Aorta (tissue), 5 donors: ENCODE measurements at places on chromosomes 11 and 22. TPM values are rescaled to one million over a fixed set of nuclear protein-coding genes. Genes with fewer than 3 reads are reported as not detected.

The DDX25 gene
- not detected for total RNA-seq

The CALCA gene
- total RNA-seq, result not detected

The WT1 gene
- total RNA-seq, result not detected

The NAALADL1 gene
- 14.1 TPM for total RNA-seq

The OSBP gene
- 42.4 TPM for total RNA-seq

The MMP1 gene
- total RNA-seq, result 0.52 TPM

The MYOD1 gene
- total RNA-seq, result not detected

- no peak overlapping the region for H3K27ac ChIP-seq
- no peaks in the 10 kb centered on the region for H3K27me3 ChIP-seq
- H3K4me3 ChIP-seq, result no peak overlapping the region
- no peaks in the 10 kb centered on the region for H3K4me1 ChIP-seq
- H3K36me3 ChIP-seq, result peaks cover 3% of the 10 kb centered on the region
- no peak for DNase-seq
Observed at GRCh38 chr11:113817162-113817561, 37.6 kb downstream of the CLDN25 start.

GRCh38 chr22:35505399-35506258 lies 35.0 kb upstream of the RASD2 start:
- no peak overlapping the region for H3K4me3 ChIP-seq
- no peak overlapping the region for H3K27ac ChIP-seq

DNA sequence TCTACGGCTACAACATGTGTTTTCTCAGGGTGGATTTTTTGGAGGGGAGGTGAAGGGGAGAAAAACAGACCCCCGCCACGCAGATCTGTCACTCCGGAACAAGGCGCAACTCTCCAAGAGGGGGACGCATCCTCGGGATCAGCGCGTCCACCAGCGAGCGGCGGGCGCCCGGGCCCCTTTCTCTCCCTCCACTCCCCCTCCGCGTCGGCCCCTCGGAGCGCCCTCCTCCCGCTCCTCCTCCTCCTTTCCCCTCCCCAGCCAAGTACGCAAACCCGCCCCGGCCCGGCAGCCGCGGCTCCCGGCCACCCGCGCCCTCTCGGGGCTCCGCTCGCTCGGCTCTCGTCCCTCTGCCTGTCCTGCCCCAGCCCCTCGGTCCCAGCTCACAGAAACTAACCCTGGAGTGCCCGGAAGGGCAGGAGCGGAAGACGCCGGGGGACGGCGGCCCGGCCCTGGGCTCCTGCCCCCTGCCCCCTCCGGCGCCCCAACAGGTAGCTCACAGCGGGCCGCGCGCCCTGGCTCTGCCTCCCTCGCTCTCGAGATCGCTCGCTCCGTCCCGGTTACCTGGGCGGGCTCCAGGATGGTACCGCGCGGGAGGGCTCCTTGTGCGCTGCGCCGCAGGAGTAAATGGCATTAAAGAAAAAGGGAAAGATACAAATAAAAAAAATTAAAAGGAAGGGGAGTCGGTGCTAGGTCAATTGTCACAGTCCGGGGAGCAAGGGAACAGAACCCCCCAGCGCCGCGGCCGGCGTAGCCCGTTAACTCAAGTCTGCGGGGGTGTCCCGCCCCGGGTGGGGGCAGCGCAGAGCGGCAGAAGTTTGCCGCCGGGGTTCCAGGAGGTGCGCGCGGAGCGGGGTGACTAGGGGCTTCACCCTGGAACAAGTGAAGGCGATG lies 131.4 kb upstream of the C11orf58 start:
- peak; percentile 50 for DNase-seq
- H3K27ac ChIP-seq, result peak overlapping the region; percentile 49
- H3K4me3 ChIP-seq, result peak overlapping the region; percentile 24
- no peaks in the 10 kb centered on the region for H3K27me3 ChIP-seq

DNA sequence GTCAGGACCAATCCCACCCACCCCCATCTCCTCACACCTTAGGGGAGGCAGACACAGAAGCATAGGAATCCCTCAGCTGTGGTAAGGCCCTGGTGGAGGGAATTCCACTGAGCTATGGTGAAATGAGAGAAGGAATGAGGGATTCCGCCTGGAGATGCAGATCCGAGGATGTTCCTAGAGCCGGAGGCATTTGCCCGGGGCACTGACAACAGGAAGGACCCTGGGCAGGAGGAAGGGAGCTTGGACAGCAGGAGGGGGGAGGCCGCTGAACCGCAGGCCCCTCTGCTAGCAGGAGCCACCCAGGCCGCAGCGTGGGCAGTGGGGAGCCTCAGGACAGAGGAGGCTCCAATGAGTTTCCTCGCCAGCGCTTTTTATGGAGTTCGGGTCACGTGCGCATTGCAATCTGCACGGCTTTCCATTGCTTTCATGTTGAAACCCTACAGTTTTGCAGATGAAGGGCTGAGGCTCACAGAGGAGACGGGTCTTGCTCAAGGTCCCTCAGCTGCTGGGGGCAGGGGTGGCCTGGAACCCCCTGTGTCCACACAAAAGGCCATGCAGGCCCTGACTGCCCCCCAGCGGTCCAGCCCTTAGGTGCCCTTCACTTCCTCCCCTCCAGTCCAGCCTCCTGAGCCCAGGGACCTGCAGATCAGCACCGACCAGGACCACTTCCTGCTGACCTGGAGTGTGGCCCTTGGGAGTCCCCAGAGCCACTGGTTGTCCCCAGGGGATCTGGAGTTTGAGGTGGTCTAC lies 15.5 kb downstream of the CSF2RB start:
- no peak overlapping the region for H3K27ac ChIP-seq
- no peak for DNase-seq
- no peaks in the 10 kb centered on the region for H3K27me3 ChIP-seq
- H3K36me3 ChIP-seq, result no peaks in the 10 kb centered on the region
- H3K4me1 ChIP-seq, result no peaks in the 10 kb centered on the region

GRCh38 chr22:29275819-29276565 lies 7.9 kb downstream of the EWSR1 start:
- no peak overlapping the region for H3K27ac ChIP-seq
- H3K27me3 ChIP-seq, result no peaks in the 10 kb centered on the region
- H3K4me1 ChIP-seq, result peaks cover 5% of the 10 kb centered on the region
- H3K36me3 ChIP-seq, result peaks cover 8% of the 10 kb centered on the region
- DNase-seq, result no peak

DNA sequence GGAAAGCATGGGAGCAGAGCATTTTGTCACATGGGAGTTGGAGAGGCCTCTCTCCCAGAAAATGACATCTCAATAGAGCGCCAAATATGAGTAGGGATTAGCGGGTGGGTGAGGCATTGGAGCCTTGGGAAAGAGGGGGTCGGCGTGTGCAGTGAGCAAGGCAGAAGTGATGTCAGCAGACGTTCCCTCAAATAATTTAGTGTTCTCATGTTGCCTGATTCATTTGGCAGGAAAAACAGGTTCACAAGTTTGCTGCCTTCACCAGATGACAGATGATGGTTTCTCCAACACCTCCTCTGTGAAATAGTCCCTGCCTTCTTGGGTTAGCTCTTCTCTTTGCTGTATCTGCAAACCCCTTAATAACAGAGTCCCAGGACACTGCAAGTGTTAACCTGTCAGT lies 118.5 kb upstream of the ARHGAP20 start:
- H3K27me3 ChIP-seq, result no peaks in the 10 kb centered on the region
- H3K36me3 ChIP-seq, result no peaks in the 10 kb centered on the region
- DNase-seq, result no peak
- no peak overlapping the region for H3K27ac ChIP-seq

DNA sequence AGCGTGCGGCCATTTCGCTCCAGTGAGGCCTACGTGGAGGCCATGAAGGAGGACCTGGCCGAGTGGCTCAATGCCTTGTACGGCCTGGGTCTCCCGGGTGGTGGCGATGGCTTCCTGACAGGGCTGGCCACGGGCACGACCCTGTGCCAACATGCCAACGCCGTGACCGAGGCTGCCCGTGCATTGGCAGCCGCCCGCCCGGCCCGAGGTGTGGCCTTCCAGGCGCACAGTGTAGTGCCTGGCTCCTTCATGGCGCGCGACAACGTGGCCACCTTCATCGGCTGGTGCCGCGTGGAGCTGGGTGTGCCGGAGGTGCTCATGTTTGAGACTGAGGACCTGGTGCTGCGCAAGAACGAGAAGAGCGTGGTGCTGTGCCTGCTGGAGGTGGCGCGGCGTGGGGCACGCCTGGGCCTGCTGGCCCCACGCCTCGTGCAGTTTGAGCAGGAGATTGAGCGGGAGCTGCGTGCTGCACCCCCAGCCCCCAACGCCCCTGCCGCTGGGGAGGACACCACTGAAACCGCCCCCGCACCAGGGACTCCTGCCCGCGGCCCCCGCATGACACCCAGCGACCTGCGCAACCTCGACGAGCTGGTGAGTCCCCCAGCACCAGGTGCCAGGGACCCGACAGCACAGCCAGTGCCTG lies 1.8 kb downstream of the GAS2L1 start:
- H3K4me3 ChIP-seq, result no peak overlapping the region
- no peaks in the 10 kb centered on the region for H3K4me1 ChIP-seq
- no peaks in the 10 kb centered on the region for H3K27me3 ChIP-seq
- no peak overlapping the region for H3K27ac ChIP-seq

- H3K4me3 ChIP-seq, result no peak overlapping the region
- H3K4me1 ChIP-seq, result no peaks in the 10 kb centered on the region
- H3K27ac ChIP-seq, result no peak overlapping the region
- no peak for DNase-seq
Observed at GRCh38 chr11:127339376-127339775, 338.8 kb upstream of the KIRREL3 start.

DNA sequence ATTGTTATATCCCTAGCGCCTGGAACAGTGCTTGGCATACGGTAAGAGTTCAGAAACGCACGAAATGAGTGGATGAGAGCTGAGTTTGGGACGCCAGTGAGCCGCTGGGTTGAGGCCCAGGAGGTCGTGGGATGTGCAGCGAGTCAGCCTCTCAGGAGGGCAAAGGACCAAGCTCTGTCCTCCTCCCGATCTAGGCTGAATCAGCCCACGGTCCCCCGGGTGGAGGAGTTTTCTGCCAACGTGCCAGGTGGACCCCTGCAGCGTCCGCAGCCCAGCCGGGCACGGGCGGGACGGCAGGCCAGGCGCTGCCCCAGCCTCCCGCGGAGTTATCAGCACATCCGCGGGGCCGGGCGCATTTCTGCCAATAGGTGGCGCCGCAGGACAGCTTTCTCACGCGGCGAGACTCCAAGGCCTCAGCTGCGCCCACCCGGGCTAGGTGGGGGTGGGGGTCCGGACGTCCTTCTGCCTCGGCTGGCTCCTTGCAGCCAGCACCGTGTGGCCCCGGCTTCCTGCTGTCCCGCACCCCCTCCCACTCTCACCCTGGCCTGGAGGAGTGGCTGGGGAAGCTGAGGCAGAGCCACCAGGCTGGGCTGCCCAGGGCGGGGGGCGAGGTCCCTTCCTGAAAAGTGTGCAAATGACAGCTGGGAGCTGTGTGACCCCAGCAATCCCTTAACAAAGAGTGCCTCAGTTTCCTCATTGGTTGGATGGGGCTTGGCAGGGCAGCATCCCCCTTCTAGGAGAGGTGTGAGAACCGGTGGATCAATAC lies 2.2 kb upstream of the RPS19BP1 start:
- no peak overlapping the region for H3K27ac ChIP-seq
- DNase-seq, result peak; percentile 86
- no peaks in the 10 kb centered on the region for H3K4me1 ChIP-seq
- no peaks in the 10 kb centered on the region for H3K27me3 ChIP-seq
- H3K4me3 ChIP-seq, result no peak overlapping the region
- H3K36me3 ChIP-seq, result no peaks in the 10 kb centered on the region

DNA sequence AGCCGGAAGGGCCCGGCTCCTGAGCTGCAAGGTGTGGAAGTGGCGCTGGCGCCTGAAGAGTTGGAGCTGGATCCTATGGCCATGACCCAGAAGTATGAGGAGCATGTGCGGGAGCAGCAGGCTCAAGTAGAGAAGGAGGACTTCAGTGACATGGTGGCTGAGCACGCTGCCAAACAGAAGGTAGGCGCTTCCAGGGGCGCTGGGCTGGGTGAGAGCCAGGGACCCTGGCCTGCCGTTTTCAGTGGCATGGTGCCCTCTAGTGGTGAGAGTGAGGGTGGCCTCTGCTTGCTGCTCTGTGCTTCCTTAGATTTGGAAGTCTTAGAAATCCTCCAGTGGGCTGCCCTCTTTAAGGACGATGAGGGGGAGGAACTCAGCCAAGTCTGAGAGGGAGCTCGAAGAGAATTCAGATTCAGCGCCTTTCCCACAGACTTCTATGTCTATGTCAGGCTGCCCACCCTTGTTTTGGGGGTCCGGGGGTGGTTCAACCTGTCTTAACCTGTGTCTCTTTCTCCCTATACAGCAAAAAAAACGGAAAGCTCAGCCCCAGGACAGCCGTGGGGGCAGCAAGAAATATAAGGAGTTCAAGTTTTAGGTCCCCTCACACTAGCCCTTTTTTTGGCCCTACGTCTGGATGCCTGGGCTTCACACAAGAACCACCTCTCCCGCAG lies 1.8 kb upstream of the PACS1 start:
- H3K36me3 ChIP-seq, result no peaks in the 10 kb centered on the region
- no peaks in the 10 kb centered on the region for H3K4me1 ChIP-seq
- peak overlapping the region; percentile 98 for H3K27ac ChIP-seq
- no peaks in the 10 kb centered on the region for H3K27me3 ChIP-seq
- H3K4me3 ChIP-seq, result no peak overlapping the region

DNA sequence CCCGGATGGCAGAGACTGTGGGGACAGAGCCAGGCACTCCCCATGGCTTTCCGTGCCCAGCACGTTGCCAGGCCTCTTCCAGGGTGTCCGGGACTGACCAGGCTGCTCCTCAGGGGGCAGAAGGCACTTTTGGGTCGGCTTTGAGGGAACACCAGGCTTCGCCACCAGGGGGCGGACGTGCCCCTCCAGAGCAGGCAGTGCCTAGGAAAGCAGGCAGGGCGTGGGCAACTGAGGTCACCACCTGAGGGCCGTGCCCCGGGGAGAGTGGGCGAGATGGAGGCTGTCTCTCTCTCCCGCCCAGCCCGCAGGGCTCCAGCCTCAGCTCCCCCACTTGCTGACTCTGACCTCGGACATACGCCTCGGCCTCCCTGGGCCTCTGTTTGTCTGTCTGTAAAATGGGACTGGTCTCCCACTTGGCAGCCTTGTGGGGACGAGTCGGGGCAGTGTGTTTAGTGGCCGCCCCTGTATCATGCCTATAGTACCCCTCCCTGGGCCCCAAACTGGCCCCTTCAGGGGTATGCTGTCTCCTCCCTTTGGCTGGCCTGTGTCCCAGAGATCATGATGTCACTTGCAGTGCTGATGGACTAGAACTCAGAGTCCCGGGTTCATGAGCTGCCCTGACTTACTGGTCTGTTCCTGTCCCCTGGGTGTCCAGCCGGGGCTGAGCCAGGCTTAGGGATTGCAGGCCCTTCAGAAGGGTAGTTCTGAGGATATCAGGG lies 4.4 kb upstream of the PRR5 start:
- H3K4me1 ChIP-seq, result no peaks in the 10 kb centered on the region
- no peak overlapping the region for H3K4me3 ChIP-seq
- H3K36me3 ChIP-seq, result no peaks in the 10 kb centered on the region
- H3K27ac ChIP-seq, result no peak overlapping the region
- no peaks in the 10 kb centered on the region for H3K27me3 ChIP-seq

GRCh38 chr11:74806267-74806666 lies 57.6 kb downstream of the RNF169 start:
- no peaks in the 10 kb centered on the region for H3K36me3 ChIP-seq
- no peaks in the 10 kb centered on the region for H3K27me3 ChIP-seq
- H3K27ac ChIP-seq, result no peak overlapping the region
- no peak for DNase-seq
- H3K4me1 ChIP-seq, result peaks cover 2% of the 10 kb centered on the region

DNA sequence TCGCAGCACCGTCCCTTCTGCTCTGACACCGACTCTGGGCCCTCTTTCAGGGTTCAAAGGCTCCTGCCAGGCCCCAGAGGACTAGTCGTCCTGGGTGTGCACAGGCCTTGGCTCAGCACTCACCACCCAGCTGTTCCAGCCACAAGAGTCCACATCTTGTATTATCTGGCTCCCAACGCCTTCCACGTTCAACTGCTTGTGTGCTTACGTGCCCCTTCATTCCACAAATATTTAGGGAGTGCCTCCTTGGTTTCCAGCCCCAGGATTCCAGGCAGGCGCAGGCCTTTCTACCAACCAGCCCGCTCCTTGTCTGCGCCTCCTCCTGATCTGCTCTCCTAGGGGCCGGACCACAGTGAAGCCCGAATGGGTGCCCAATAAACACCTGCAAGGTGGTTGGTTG lies 70.9 kb downstream of the SCUBE1 start:
- no peak overlapping the region for H3K4me3 ChIP-seq
- no peak overlapping the region for H3K27ac ChIP-seq
- H3K27me3 ChIP-seq, result no peaks in the 10 kb centered on the region
- no peaks in the 10 kb centered on the region for H3K4me1 ChIP-seq
- DNase-seq, result no peak
